NCI-H1105 (cell line): ENCODE measurements at places on chromosomes 16 and 17.
A peak's percentile ranks its signal among the peaks of the same experiment; 100 is the strongest.

- DNase-seq: no peak
Measured at GRCh38 chr16:26595199-26595598, 471.5 kb upstream of the C16orf82 start.

- no peak for DNase-seq
Measured at GRCh38 chr17:46024590-46024989, 25.5 kb downstream of the STH start.

- no peak for DNase-seq
Measured at GRCh38 chr16:11092788-11093571, 148.6 kb downstream of the CLEC16A start.

GRCh38 chr16:48597563-48598387 is 12.2 kb downstream of the N4BP1 start:
- no peak for DNase-seq

GRCh38 chr17:42537156-42537805 is 1.2 kb downstream of the NAGLU start:
- DNase-seq: no peak

DNA sequence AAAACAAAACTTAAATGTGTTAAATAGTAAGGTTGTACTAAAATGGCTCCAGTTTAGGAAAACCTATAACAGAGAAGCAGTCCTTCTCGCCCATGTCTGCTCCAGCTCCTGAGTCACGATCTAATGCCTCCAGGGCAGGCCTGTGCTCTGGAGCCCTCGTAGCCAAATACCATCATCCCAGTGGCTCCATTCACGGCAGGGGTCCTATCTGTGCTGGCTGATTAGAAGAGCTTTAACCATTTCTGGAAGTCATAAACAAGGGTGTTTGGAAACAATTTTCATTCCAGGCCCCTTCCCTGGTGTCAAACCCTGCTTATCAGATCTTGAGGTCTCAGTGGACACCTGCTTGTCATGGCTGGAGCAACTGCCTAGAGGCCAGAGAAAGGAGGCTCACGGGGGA is 336.9 kb downstream of the SOX9 start:
- DNase-seq: no peak

DNA sequence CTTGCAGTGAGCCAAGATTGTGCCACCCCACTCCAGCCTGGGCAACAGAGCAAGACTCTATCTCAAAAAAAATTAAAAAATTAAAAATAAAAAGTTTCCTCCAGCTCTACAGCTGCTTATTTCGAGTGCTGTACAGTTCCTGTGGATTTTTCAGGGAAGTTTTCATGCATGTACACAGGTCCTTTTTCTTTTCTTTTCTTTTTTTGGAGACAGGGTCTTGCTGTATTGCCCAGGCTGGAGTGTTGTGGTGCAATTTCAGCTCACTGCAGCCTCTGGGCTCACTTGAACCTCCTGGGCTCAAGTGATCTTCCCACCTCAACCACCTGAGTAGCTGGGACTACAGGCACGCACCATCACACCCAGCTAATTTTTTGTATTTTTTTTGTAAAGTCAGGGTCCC is 15.9 kb downstream of the EEF2K start:
- no peak for DNase-seq

GRCh38 chr16:56247018-56247417 is 55.7 kb downstream of the GNAO1 start:
- no peak for DNase-seq

- no peak for DNase-seq
Measured at GRCh38 chr16:5070431-5071186, 1.0 kb upstream of the ALG1 start.

DNA sequence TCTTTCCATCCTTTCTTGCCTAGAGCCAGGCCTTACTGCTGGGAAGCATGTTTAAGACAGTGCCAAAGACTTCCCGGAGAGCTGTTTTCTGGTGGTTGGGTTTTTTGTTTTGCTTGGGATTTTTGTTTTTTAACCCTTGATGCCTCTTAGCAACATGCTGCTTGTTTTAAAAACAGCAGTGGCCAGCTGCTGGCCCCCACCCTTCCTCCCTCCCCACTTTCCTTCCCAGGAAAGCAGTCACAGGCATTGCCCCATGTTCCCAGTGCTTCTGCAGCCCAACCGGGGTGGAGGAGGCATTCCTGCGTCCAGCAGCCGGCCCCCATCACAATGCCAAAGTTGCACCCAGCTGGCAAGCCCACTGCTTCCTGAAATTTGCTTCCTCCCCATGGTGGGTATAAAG is 12.6 kb downstream of the TMEM132E start:
- no peak for DNase-seq

DNA sequence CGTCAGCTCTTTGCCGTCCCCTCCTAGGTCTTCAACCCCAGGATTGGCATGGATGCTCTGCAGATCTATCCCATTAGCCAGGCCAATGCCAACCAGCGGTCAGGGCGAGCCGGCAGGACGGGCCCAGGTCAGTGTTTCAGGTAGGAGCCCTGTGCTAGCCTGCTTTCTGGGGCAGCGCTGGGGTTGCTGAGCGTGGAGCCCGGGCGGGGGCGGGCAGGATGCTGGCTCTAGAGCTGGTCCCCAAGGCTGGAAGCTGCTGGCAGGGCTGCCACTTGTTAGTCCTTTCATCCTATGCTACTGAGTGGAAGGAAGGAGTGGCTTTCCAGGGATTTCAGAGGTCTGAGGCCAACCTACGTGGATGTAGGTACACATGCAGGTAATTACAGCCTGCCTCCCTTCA is 12.3 kb downstream of the DHX38 start:
- no peak for DNase-seq

- no peak for DNase-seq
Measured at GRCh38 chr17:68011199-68011665, 15.0 kb upstream of the C17orf58 start.

GRCh38 chr17:45313996-45314740 is 2.7 kb downstream of the MAP3K14 start:
- no peak for DNase-seq

- DNase-seq: no peak
Measured at GRCh38 chr17:44223541-44224071, 4.1 kb upstream of the UBTF start.

DNA sequence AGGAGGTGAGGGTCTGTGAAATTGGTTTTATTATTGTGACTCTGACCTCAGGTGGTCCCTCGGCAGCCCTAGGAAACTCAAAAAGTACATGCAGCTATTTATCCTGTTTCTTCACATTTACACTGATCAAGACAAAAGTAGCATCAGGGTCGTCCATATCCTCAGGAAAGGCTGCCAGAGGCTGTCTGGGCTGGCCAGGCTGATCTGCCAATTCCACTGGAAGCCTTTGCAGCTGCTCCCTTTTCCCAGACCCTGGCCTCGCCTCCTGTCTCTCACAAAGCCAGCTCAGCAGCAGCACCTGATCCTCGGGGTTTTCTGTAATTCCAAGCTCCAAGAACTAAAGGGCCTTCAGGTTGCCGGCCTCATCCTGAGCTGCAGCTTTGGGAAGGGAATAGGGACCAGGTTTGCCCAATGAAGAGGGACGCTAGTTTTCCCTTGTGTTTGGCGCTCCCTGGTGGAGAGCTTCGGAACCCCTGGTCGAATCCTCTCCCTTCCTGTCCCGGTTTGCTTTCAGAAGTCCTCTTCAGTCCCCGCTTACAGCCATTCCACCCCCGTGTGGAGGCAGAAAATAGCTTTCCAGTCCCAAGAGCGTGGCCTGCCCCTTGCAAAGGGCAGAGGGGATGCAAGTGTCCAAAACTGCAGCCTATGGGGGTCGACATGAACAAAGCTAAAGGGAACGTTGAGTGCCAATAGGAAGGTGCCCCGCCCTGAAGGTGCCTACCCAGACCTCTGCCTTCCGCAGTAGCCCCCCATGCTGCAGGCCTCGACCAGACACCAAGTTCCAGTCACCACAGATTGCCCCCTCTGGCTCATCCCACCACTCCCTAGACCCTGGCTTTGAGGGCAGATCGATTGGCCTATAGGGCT is 13.4 kb downstream of the MFSD6L start:
- DNase-seq: peak; percentile 77

- DNase-seq: no peak
Measured at GRCh38 chr17:69047368-69048263, 13.1 kb downstream of the ABCA9 start.

- no peak for DNase-seq
Measured at GRCh38 chr17:38918129-38918913, 7.1 kb upstream of the LASP1NB start.

GRCh38 chr16:66717112-66717675 is 20.7 kb upstream of the CMTM4 start:
- DNase-seq: no peak

DNA sequence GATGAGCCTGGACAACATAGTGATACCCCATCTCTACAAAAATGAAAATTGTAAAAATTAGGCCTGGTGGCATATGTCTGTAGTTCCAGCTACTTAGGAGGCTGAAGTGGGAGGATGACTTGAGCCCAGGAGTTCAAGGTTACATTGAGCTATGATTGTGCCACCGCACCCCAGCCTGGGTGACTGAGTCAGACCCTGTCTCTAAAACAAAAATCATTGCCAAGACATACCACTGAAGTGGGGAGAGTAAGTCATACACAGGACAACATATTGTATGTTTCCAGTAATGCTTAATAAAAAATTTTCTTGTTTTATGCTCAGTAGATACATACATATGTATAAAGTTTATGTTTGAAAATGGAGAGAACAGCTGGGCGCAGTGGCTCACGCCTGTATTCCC is 39.2 kb downstream of the NDE1 start:
- DNase-seq: no peak

DNA sequence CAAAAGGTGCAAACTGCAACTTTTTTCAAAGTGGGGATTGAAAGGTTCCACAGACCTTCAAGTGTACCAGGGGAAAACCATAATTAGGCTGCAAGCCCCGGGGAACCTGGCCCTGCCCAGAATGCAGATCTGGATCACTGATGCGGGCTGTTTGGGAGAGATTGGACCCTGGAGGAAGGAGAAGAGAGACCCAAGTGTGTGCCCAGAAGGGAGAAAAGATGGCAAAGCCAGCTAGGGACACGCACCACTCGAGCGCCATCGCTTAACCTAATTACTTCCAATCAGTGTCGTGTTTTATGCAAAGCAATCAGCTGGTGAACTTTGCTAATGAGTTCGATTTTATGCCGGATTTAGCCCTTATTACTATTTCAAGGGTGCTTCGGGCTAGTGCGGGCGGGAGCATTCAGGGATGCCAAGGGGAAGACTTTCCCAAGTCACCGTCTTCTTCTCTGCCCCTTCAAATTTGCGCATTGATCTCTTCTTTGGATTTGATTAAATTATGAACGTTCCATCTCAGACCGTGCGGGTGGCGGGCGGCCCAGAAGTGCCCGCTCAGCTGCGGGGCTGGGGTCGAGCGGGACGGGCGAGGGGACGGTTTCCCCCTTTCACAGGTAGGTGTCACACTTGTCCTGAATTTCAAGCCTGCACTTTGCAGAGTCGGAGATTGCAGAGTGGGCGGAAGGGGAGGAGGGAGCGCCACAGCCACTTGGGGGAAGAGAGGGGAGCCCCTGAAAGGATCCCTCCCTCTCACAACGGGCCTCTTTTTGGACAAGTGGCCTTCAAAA is 4.0 kb downstream of the IRX5 start:
- no peak for DNase-seq

DNA sequence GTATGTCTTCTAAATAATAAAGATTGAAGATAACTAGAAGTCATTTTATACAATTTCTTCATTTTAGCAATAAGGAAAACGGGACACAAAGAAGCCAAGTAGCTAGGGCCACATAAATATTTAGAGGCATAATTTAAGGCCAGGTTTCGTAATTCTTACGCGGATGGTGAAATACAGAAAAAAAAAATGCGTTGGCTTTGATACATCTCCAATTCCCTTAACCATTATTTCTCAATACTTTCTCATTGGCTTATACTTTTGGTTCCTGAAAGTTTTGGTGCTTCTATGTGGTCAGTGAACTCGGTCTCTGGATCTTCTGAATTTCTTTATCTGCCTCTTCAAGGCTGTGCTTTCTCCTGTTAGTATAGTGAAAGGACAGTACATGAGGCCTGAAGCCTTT is 888.1 kb downstream of the KCNJ2 start:
- DNase-seq: no peak

GRCh38 chr16:10831894-10832886 is 13.6 kb upstream of the TVP23A start:
- DNase-seq: no peak

GRCh38 chr16:13835387-13835786 is 84.6 kb upstream of the ERCC4 start:
- no peak for DNase-seq

- DNase-seq: no peak
Measured at GRCh38 chr16:85291302-85292148, 179.3 kb upstream of the CIBAR2 start.

- DNase-seq: no peak
Measured at GRCh38 chr16:31471875-31472708, at the start of gene TGFB1I1. Gene TGFB1I1 (plus strand): TSS chr16:31472152. CDS start chr16:31472189, 37 bp downstream.

DNA sequence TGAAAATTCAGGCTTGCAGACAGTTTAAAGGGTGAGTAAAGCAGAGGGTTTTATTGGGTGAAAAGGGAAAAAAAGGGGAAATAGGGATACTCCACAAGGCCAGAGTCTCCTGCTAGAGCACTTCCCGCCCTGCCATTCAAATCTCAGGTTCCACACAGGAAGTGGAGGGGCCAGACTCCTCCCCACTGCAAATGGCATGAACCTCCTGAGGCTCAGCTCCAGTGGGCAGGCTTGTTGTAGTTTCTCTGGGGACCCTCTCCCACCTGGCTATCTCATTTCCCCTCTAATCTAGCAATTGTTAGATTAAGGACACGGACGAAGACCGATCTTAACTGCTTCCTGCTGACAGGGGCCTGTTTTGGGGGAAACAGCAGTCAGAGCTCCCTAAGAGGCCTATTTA is 43.4 kb downstream of the TAOK1 start:
- DNase-seq: no peak

GRCh38 chr16:68715471-68715870 is 21.6 kb upstream of the CDH1 start:
- no peak for DNase-seq

DNA sequence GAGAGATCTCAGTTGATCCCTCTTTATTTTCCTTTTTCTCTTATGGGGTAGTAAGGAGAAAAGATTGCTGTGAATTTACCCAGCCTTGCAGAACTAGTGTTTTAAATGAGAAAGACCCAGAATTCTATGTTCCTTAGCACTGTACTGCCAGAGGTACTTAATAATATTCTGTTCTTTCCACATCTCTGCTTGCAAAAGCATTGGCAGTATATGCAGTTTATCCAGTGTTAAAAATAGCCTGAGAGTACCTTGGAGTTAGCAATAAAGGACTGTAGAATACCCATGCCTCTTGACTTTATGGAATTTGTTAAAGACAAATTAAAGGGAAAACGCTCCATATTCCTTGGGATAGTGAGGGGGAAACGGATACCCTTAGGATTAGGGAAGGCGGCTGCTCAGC is 11.9 kb downstream of the SLC7A6 start:
- DNase-seq: no peak

- no peak for DNase-seq
Measured at GRCh38 chr17:2309338-2310154, 5.8 kb downstream of the SRR start.
